Activated CD8-positive, alpha-beta memory T cell treated with anti-CD3 and anti-CD28 coated beads for 1 hour (primary cell): ENCODE measurements at places on chromosomes 13 and 19.

- DNase-seq, result no peak
Measured at GRCh38 chr19:18849838-18850400, 18.2 kb downstream of the UPF1 start.

GRCh38 chr13:39284801-39285388 is 246.6 kb downstream of the NHLRC3 start:
- no peak for DNase-seq

GRCh38 chr19:11798391-11799330 is at the start of gene ZNF491:
ZNF491 (plus strand) TSS chr19:11798523; CDS start chr19:11805954, 7,431 bp downstream.
- DNase-seq, result peak; percentile 74

DNA sequence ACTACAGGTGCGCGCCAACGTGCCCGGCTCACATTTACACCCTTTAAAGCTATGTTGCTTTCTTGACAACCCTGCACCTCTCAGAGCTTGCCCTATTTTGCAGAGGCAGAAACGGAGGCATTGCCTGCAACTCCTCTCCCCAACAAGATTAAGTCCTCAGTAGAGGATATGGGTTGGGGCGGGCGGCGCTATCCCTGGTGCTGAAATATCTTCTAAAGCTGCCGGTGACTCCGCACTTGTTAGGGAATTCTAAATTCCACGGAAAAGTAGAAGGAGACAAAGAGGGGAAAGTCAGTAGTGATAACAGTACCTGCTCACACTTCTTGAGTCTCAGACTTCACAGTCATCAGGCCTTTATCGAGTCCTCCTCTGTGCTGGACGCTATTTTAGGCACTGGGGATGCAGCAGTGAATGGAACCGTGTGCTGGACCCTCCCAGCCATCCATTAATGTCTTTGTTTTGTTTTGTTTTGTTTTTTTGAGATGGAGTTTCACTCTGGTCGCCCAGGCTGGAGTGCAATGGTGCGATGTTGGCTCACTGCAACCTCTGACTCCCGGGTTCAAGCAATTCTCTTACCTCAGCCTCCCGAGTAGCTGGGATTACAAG is 18.0 kb downstream of the SLC5A5 start:
- no peak for DNase-seq

DNA sequence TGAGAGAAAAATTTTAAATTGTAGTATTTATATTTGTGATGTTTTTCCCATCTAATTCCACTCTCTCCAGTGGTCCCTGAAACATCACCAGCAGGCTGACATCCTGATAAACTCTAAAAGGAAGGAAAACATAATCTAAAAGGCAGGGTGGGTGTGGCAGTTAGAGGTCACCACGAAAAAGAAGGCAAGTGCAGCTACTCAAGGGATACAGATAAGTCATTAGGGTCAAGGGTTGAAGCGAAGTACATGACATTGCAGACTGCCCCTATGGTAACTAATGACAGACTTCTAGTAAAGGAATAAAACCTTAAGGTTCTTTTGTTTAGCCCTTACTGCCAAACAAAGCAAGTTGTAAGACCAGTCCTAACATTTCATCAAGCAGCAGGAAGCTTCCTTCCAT is 6.0 kb upstream of the NEK3 start:
- DNase-seq, result no peak

DNA sequence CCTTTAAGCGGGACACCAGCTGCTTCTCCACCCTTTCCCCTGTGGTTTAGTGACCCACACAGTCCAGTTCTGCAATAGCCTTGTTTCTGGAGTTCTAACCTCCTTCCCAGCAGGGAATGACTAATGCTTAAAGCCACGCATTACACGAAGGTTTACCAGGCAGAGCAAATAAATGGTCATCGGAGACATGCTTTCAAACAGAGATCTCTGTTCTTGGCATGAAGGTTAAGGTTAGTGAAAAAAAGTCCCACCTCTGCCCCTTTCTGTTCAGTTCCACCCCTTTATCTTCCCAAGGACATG is 25.3 kb upstream of the MEDAG start:
- DNase-seq, result no peak

DNA sequence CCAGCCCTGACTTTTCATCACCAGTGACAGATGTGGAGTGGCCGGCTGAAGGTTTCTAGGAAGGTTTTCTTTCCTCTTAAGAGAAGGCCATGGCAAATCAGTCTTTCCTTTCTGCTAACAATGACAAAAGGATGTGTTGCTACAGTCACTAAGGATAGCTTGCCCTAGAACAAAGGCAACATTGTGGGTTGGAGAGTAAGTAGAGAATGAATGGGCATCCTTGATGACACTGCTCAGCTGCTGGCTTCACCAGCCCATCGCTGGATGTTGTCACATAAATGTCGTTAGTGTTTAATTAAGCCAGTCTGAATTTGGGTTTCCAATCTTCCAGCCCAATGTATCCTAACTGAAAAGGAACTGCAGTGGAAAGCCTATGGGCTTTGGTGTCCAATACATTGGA is 168.4 kb downstream of the ZIC5 start:
- no peak for DNase-seq

DNA sequence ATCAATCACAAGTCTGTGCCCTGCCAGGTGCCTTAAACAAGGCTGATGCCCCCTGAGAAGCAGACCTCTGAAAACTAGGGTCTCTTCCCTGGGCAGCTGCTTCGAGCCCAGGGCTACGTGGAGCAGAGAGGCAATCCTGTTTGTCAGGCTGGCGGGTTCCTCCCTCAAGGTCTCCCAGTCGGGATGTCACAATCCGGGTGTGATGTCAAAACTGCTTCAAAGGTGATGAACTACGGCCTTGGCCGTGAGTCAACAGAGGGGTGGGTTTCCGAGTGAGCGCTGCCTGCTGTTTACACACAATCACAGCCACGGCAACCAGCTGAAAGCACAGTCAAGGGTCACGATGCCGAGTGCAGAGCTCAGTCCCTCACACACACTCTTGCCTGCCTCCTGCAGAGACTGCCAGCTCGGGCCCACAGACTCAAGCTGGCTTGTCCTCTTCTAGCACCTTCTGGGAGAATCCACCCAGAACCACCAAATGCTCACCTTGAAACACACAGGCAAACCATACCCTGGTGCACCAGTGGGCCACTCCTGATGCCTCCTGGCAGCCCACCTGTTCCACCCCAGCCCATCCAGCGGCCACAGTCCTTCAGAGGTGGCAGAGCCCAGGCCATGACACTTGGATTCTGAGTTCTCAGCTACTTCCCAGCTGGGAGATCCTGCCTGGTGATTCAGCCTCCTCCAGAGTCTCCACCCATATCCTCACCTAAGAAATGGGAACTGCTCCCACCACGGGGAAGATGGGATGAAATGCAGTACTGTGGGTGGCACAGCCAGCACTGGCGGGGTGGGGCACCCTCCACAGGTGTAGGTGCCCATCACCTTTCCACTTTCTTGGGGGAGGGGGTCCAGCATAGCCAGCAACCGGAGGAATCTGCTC is 6.8 kb downstream of the ELL start:
- no peak for DNase-seq

DNA sequence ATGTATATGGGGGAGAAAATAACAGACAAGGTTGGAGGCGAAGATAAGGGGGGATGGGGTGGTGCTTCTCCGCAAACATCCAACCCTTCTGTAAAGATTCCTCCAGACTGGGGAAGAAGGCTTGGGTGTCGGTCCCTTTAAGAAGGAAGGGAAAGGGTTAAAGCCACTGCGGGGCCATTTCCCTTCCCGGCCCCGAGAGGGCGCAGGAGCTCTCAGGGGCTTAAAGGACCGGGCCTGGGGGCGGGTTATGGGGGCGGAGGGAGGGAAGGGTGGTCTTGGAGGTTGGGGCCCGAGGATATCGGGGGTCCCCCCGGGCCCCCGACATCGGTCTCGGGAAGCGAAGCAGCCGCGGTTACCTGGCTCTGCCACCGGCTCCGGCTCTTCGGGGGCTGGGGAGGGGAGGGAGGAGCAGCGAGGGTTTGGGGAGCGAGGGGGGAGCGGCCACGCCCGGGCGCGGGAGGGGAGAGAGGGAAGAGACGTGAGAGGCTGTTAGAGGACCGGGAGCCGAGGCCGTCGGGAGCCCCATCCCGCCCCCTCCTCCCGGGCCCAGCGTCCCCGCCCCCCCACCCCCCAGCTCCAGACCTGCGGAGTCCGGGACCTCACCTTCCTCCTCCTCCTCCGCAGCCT is 2.8 kb downstream of the TNNT1 start:
- DNase-seq, result no peak

GRCh38 chr19:7918615-7919421 is 1.3 kb upstream of the SNAPC2 start:
- DNase-seq, result no peak

DNA sequence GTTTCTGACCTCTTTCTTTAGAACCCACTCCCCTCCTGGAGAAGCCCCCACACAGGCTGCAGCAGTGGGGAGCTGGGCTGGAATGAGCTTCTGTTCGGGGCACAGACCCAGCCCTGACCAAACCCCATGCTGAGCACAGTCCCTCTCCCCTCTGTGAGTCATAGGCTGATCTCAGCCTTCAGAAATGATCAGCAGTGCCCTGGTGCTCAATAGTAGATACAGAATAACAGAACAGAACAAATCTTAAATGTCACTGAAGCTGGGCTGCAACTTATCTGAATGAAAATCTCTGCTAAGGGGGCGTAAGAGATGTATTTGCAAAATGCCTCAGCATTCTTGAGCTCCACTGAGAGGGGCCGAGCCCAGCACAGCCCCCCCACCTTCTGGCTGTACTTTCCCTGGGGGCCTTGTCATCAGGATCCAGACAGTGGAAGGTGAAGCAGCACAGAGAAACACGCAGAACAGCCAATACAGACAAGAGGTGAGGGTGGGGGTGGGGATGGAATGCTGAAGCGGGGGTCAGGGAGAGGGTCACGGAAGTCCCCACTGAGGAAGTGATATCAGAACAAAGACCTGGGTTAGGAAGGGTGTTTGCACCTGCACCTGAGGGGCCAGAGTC is 9.9 kb downstream of the ZNF665 start:
- DNase-seq, result no peak

GRCh38 chr19:3270902-3271301 is 46.4 kb downstream of the CELF5 start:
- DNase-seq, result peak; percentile 18

DNA sequence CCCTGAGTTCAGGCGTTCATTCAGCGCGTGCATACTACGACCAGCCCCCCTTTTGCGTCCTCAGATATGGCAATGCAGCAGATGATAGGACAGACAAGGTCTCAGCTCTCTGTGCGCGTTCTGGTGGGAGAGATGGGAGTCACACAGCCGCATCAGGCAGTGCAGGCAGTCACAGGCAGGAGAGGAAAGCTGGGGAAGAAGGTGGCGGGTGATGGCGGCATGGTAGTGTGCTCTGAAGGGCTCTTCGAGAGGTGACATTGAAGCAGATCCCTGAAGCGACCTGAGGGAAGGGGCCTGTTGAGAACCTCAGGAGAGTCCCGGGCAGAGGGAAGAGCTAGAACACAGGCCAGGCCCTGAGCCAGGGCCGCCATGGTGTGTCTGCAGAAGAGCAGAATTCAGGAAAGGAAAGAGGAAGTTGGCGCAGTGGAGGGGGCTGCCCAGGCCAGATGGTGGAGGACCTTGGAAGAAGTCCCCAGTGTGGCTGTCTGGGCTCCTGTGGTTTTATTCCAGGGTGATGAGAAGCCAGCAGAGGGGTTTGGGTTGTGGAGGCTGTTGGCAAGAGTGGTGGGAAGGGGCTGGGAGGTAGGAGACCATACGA is 3.5 kb downstream of the USF2 start:
- DNase-seq, result no peak

GRCh38 chr19:5719274-5719960 is 529 bp downstream of the LONP1 start:
- DNase-seq, result no peak

GRCh38 chr19:50933640-50934039 is 19.2 kb downstream of the KLK5 start:
- DNase-seq, result no peak

- DNase-seq, result peak; percentile 60
Measured at GRCh38 chr19:17346109-17346671, 8.8 kb downstream of the GTPBP3 start.

DNA sequence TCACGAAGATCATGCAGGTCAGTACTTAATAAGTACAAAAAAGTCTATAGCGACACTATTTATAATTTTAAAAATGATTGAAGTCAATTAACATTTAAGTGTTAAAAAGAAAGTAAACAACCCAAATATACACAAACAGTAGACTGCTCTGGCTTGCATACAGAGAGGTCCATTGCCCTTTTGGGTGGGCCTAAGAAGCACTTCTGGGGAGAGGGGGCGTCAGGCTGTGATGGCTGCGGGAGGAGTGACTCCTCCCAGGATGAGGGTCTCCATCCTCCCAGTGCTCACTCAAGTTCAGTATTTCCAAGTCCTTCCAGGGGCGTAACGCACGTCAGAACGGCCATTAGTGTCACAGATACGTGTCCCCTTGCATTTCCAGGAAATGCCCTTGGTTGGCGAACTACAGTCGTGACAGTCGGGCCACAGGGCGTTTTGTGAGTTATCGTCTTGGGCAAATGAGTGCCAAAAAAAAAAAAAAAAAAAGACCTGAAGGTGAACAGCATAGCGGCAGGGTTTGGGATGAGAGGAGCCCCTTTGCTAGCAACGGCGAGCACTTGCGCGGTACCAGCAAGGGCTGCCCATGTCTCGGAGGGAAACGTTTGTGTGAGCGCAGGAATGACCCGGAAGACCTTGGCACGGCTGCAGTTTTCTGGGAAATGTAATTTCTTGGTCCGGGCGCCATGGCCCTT is at the start of gene SCGB2B2:
SCGB2B2 (minus strand) TSS at position 463 of the 689 bp plus-strand sequence. CDS start 82,596 bp downstream, outside the sequence.
- no peak for DNase-seq

DNA sequence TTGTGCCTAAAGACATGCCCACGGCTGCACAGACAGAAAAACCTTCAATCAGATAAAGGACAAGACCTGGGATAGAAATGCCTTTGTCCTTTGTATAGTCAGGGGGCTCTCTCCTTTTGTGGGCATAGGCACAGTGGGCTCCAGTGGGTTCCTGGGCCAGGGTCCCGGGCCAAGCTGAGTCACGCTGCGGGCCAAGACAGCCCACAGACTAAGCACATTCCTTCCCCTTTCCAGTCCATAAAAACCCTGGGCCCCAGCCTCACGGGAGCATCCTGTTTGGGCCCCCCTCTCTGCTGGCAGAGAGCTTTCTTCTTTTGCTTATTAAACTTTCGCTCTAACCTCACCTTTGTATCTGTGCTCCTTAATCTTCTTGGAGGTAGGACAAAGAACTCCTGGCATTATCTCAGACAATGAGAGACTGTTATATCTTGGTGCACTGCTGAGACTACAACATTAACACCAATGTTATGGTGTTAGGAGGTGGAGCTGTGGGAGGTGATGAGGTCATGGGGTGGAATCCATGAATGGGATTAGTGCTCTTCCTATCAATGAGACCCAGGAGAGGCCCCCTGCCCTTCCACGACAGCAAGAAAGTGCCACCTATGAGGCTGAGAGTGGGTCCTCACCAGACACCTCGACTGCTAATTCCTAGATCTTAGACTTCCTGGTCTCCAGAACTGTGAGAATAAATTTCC is 20.8 kb upstream of the FBXL3 start:
- DNase-seq, result no peak

DNA sequence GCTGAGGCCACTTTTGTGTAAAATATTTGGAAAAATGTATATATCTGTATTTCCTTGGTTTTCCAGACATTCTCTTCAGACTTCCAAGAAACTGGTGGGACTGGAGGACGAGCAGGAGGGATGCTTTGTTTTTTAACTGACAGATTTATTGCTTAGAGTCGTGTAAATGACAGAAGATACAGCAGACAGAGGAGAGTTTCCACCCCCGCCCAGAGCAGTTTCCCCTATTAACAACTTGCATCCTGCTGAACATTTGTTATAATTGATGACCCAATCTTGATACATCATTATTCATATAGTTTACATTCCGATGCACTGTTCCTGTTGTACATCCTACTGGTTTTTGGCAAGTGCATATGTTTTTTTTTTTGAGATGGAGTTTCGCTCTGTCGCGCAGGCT is 7.1 kb upstream of the DOCK6 start:
- no peak for DNase-seq
